Thoracic aorta (tissue), 2 donors: ENCODE measurements at places on chromosomes 3 and 15. TPM values are rescaled to one million over a fixed set of nuclear protein-coding genes. Genes with fewer than 3 reads are reported as not detected.

P3H2 gene
- total RNA-seq, result 19.3 TPM

GOLGA8N gene
- total RNA-seq, result 36.8 TPM

LMAN1L gene
- not detected for total RNA-seq

ZCWPW2 gene
- total RNA-seq, result 0.81 TPM

NR2E3 gene
- total RNA-seq, result 0.27 TPM

CFAP161 gene
- not detected for total RNA-seq

FBLN2 gene
- total RNA-seq, result 328 TPM

SLC35G2 gene
- 5.3 TPM for total RNA-seq

CRYGS gene
- 4.4 TPM for total RNA-seq

CCR1 gene
- total RNA-seq, result 27.7 TPM

ENTPD3 gene
- 3.0 TPM for total RNA-seq

BSN gene
- total RNA-seq, result 0.35 TPM

EDEM1 gene
- 30.2 TPM for total RNA-seq

STAB1 gene
- total RNA-seq, result 249 TPM

UBAP1L gene
- 3.7 TPM for total RNA-seq

ADGRG7 gene
- not detected for total RNA-seq

ARHGEF26 gene
- 88.0 TPM for total RNA-seq

TARS3 gene
- total RNA-seq, result 21.3 TPM

WWTR1 gene
- 135 TPM for total RNA-seq

ZMYND10 gene
- total RNA-seq, result not detected

ARL6 gene
- 7.7 TPM for total RNA-seq

SLC12A1 gene
- 0.68 TPM for total RNA-seq
